Posterior cingulate gyrus (tissue), 11 donors: ENCODE measurements at places on chromosomes 11 and 22.

DNA sequence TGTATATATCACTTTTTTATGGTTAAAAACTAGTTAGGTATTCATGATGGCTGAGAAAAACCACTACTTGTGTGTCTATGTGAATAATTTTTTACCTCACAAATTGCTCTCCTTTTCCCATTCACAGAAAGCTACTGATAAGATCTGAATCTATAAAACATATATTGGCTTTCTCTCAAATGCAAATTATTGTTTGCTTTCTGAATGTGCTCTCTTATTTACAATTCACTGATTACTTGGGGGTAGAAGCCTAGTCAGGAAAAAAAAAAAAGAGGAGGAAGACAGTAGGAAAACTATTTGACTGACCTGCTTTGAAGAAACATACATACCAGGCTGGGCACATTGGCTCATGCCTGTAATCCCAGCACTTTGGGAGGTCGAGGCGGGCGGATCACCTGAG is 20.5 kb downstream of the PGM2L1 start:
- no peak for DNase-seq

DNA sequence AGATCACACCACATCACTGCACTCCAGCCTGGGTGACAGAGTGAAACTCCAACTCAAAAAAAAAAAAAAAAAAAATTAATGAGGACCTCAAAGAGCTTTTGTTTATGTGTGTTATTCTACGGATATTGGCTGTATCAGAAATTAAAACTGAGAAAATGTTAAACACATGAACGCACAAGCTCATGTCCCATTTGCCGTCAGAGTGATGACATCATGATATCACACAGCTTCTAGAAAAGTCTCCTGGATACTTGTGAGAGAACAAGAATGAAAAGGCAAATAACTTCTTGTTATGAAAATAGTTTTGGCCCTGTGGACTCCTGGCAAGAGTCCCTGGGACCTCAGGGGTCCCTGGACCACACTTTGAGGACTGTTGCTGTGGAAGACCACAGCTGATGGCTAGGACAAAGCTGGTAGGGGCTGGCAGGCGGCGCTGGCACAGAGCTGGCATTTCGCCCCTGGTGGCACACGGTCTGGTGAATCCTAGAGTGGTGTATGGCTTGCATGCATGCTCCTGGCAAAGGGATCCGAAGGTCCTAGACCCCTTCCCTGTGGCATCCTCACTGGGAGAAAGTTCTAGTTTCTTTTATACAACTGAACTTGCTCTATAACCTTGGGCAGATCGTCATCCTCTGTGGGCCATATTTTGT is 73.7 kb downstream of the NAT10 start:
- DNase-seq = no peak

GRCh38 chr11:130776061-130776419 is 140.2 kb downstream of the SNX19 start:
- DNase-seq = no peak

GRCh38 chr22:49151256-49152126 is 676.2 kb downstream of the BRD1 start:
- no peak for DNase-seq

DNA sequence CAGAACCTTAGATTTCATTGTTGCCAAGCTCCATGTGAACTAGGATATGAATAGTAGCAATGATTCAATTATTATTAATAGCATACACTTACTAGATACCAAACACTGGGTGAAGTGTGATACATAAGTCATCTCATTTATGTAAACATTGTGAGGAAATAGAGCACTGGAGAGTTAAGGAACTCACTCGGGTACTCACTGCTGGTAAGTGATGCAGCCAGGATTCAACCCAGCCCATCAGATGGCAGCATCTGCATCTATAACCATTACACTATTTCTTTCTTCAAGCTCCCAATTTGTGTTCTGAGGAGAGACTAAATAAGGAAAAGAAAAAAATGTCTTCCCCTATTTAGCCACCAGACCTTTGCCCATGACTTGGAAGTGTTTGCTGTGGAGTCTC is 10.2 kb upstream of the ALG8 start:
- peak; percentile 52 for DNase-seq

- DNase-seq = no peak
Observed at GRCh38 chr11:46705070-46705688, 4.3 kb downstream of the ZNF408 start.

GRCh38 chr22:46829941-46830715 is 67.7 kb downstream of the TBC1D22A start:
- peak; percentile 75 for DNase-seq

DNA sequence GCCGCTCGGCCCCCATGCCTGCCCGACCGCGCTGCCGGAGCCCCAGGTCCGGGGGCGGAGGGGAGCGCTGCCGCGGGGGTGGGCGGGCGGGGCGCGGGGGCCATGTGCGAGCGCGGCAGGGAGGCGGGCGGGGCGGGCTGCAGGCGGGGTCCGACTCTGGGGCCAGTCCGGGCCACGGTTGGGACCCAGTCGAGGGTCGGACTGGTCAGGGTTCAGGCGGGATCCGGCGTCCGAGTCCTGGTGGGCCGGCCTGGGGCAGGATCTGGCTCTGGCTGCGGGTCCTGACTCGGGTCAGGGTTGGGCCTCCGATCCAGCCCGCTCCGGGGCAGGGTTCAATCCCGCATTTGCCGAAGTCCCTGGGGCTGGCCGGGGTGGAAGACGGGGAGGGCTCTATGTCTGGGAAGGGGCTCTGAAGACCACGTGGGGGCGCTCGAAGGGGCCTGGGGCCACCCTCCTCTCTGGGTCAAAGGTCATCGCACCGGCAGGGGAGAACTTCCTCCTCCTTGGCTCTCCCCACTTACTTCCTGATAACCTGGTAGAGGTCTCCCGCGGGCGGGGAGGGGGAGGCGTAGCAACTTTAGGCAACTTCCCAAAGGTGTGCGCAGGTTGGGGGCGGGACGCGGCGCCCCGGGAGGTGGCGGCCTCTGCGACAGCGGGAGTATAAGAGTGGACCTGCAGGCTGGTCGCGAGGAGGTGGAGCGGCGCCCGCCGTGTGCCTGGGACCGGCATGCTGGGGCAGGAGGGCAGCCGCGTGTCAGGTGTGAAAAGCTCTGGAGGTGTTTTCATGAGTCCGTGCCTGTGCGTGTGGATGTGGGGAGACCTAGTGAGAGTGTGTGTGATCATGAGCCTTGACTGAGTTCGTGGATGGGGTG is 603 bp downstream of the ESRRA start:
- peak; percentile 57 for DNase-seq

DNA sequence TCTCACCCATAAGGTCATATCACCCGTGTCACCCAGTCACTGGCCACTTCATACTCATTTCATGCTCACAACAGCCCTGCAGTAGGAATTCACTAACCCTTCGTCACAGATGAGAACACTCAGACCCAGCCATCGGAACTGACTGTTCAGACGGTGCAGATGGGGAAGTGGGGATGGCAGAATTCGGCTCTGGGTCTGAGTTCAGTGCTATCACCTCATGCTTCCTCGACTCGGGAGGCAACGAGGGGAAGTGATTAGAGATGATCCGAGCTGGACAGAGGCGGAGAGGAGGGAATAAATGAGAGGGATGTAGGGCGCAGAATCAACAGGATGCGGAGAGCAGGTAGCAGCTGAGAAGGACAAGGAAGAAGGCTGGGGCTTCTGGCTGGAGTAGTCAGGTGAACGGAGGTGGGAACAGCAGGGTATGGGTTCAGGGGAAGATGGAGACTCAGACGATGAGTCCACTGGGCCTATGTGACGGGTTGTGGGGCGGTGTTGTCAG is 4.7 kb downstream of the B3GNT6 start:
- no peak for DNase-seq

DNA sequence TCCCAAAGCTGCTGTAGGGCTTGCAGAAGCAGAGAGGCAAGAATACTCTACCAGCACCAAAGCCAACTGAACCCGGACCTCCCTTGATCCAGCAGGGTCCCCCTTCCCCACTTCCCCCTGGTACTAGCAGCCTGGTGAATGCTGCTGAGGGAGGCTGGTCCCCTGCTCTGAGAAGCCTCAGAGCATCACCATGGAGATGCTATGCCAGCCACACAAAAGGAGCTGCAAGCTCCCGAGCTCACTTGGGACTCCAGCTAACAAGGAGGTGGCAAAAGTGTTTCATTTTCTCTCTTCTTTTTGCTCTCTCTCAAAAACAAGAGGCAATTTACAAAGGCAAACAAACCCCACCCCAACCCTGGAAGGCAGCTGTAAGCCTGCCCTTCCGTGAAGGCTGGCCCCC is 509.8 kb downstream of the BUD13 start:
- no peak for DNase-seq

GRCh38 chr11:76237000-76237649 is 30.8 kb upstream of the WNT11 start:
- DNase-seq = no peak

DNA sequence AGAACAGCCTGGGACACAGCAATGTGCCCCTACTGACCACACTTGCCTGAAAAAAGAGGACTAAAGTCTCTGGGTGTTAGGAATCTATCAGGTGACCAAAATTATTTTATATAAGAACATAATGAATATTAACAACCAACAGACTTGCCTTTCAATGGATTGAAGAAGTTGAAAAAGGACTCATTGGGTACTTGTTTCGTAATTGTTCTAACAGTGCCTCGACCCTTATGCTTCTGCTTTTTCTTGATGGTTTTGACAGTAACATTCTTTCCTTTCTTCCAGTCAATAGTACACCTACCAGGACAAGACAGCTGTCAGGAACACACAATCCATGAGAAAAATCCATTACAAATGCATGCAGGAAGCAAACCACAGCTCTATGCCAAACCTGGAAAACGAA is 29.0 kb upstream of the PHLDA2 start:
- DNase-seq = no peak

GRCh38 chr11:126560221-126560620 is 204.7 kb downstream of the ST3GAL4 start:
- no peak for DNase-seq

DNA sequence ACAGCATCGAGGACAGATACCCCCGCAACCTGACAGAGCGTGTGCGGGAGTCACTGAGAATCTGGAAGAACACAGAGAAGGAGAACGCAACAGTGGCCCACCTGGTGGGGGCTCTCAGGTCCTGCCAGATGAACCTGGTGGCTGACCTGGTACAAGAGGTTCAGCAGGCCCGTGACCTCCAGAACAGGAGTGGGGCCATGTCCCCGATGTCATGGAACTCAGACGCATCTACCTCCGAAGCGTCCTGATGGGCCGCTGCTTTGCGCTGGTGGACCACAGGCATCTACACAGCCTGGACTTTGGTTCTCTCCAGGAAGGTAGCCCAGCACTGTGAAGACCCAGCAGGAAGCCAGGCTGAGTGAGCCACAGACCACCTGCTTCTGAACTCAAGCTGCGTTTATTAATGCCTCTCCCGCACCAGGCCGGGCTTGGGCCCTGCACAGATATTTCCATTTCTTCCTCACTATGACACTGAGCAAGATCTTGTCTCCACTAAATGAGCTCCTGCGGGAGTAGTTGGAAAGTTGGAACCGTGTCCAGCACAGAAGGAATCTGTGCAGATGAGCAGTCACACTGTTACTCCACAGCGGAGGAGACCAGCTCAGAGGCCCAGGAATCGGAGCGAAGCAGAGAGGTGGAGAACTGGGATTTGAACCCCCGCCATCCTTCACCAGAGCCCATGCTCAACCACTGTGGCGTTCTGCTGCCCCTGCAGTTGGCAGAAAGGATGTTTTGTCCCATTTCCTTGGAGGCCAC is 3.3 kb downstream of the FADD start:
- peak; percentile 46 for DNase-seq

GRCh38 chr11:8032122-8032521 is 45.0 kb downstream of the EIF3F start:
- DNase-seq = no peak

DNA sequence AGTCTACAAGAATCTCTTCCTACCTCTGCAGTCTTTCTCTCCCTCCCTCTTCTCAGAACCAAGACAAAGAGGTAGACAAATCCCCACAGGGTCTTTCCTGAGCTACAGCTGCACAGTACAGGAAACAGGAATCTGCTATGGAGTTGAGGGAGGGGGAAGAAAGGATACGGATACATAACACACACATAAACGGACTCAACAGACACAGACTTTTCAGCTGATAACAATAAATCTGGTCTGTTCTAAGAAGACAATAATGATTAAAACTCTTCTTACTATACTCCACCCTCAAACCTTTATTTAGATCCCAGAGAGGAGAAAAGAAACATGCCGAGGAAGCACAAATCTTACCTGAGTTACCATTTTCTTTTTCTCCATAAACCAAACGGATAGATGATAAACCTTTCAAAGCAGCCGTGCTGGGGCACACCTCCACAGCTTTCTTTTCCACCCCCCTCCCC is 122.2 kb downstream of the APOL5 start:
- DNase-seq = no peak

GRCh38 chr11:21534288-21534687 is 658.6 kb upstream of the ANO5 start:
- no peak for DNase-seq

GRCh38 chr11:31019786-31020185 is 349.8 kb downstream of the DCDC1 start:
- no peak for DNase-seq

DNA sequence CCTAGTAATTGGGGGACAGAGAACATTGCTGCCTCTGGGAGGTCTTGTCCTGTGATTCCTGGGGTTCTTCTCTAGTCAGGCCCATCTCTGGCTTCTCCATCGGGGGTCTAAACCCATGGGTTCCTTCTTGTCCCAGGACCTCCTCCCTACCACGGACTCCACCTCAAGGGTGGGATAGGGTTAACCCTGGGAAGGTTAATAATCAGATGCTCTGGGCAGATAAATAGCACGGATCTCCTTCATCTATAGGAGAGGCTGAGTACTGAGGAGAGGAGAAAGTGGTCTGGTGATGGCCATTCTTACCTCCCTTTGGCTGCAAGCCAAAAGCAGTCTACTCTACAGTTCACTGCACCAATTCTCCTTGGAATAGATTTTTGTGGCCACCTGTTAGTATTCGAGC is 10.5 kb downstream of the HEPHL1 start:
- DNase-seq = no peak

GRCh38 chr11:67545280-67545679 is 22.0 kb upstream of the CABP2 start:
- no peak for DNase-seq
